Astrocyte of the hippocampus (primary cell): ENCODE measurements at places on chromosomes 5 and 9.

DNA sequence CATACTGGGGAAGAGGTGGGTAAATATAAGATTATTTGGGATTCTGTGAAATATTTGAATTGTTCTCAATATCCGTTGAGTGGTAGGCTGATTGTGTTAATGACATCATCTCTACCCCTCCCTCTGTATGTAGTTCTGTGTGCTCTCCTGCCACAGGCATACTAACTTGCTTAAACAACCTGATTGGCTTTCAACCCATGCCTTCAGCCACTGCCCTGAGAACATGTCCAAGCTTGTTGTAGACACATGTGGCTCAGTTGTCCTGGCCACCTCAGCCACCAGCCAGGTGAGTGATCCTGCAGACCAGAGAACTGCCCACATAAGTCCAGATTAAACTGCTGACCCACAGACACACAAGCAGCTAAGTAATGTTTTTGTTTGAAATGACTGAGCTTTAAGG, 31.1 kb downstream of the ANKS6 start:
- DNase-seq: no peak

DNA sequence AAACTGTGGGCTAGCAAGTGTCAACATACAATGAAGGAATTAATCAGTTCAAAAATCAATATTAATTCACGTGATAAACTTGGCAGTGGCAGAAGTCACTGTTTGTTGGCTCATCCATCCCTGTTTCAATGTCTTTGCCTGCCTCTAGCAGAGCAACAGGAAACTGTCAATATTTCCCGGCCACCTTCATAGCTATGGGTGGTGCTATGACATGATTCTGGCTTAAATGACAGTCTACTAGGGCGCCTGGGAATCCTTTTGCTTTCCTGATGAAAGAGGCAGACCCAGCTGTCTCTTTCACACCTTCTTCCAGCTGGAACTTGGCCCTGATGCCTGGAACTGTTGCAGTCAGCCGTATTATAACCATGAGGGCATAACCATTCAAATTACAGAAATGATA, 72.1 kb upstream of the DNAH5 start:
- no peak for DNase-seq

- DNase-seq: no peak
These were observed 325.2 kb downstream of the TLR4 start for GRCh38 chr9:118029425-118029824.

DNA sequence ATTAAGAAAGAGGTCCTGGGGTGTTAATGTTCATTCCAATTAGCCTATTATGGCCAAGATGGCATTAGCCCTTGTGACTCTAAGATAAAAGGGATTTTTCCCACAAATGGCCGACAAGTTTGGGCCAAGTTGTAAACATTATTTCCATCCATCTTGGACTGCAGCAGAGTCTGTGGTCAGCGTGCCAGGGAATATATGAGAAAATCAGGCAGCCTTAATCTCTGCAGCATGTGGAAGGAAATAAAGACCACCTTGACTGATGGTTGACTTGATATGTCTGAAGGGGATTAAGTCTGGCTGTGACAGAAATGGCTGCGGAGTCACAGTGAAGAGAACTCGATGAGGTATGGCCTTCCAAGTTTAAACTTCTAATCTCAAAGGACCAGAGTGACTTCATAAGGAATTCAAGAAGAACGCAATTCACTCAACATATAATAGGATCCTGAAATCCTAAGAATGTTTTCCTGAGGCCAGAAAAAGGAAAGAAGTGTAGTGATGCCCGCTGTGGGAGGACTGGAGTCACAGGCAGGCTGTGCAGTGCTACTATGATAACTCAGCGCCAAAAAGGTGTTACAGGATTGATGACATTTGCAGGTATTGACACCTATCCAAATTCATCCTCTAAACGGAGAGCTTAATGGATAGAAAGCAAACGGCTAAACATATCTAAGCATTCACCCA, 287.1 kb downstream of the SEC61B start:
- no peak for DNase-seq

- no peak for DNase-seq
These were observed 18.7 kb downstream of the ADAMTS13 start for GRCh38 chr9:133440874-133441273.

DNA sequence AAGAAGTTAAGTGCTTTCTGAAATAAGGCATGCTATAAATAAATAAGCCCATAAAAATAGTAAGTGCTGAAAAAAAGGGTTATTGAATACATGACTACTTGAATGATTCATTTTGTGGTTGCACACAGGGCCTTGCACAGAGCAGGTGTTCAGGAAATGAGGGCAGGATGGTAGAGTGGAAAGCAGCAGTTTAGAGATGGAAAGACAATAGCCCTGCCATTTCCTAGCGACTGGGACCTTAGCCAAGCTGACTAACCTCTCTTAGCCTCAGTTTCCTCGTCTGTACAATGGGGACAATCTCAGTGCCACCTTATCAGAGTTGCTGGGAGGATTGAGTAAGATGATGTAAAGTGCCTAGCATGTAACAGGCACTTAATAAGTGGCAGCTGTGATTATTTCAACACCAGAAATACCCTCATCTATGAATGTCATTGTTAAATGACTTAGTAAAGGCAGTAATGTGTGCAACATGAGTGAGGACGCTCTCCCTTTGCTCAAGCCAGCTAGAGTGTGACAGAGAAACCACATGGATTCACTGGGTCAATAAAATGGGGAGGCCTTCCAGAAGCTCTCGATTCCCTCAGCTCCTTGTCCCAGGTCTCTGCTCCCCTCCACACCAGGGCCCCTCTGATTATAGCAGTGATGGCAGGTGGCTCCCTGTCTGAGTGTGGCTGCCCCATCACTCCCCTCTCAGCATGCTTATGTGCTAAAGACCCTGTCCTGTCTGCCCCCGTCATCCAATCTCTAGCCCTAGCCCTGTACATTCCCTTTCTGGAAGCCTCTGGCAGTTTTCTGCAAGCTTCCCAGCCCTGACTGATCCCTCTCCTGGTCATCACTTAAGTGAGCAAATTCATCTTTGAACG, 16.0 kb upstream of the PHF19 start:
- no peak for DNase-seq

GRCh38 chr5:181184845-181185216, 20.2 kb downstream of the TRIM7 start:
- no peak for DNase-seq

DNA sequence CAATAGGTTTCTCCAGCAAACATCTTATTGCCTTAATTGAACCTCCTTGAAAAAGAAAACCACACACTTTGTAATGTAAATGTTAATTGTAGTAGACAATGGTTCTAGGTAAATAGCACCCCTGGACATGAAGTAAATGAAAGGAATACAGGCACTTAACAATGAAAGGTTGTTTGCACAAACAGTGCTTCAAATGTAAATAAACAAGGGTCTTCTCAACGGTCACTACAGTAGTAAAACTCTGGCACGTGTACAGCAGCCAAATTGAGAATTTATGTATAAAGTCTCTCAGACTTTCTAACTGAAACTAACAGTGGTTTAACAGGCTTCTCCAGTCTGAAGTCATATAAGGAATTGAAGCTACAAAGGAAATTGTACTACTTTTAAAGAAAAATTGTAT, 218.3 kb downstream of the MEF2C start:
- peak; percentile 49 for DNase-seq

- no peak for DNase-seq
These were observed 40.1 kb upstream of the TIFAB start for GRCh38 chr5:135492319-135492626.

- peak; percentile 53 for DNase-seq
These were observed 1.7 kb downstream of the CAMSAP1 start for GRCh38 chr9:135905380-135906258.

DNA sequence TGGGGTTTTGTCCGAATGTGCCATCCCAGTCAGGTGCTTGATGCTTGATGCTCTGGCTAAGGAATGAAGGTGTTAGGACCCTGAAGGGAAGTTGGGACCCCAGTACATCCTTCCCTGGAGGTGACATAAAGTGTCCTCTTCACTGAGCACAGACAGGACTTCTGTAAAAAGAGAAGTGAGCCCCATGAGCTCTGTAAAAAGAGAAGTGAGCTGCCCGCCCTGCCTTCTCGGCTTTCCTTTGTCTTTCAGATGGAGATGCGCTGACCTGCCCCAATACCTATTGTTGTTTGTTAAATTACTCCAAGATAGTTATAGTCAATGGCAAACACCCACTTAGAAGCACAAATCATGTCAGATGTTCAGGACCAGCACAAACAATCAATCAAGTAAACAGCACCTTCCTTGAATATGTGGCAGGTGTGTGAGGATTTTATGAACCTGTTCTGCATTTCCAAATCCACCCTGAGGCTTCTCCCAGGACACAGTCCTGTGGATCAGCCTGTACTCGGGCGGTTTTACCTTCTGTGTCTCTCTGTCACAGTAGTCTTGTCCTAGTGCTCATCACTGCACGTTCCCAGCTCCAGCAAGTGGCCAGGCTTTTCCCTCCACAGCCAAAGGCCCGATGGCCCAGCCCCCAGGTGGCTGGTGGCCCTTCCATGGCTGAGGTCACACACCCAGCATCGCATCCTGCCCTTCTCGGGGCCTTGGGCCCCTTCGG, 191.4 kb downstream of the MTRR start:
- DNase-seq: no peak

DNA sequence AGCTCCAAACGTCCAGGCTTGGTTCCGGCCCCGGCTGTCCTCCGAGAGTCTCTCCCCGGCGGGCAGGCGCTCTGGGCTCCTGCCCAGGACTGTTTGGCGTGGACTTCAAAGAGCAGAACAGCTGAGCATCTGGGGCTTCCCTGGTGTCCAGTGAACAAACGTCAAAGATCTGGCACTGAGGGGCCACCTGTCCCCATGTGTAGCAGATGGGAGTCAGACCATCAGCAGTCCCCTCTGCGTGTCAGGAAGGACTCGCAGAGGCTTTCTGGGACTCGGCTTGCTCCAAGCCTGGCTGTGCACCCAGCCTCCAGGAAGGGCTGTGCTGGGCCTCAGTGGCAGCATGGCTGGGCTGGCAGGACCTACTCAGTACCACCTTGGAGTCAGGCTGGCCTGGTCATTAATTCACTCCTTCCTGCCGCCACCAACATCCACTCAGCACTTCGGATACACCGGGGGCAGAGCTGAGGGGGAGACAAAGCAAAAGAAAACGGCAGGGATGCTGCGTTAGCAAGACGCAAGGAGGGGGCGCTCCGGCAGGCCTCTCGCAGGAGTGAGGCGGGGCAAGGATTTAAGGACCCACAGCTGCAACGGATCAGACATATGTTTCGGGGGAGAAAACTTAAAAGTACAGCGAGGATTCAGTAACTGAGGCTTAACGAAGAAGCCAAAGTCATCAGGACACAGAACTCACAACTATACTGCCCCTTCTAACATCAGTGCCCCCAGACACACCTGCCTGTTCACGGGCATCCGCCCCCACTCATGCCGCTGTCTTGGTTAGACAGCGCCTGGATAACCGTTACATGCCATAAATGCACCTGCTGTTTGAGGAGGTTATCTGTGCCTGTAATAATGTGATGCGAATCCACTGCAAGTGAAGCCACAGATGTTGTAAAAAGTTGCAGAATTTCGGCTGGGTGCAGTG, 164.5 kb upstream of the PHYKPL start:
- no peak for DNase-seq

DNA sequence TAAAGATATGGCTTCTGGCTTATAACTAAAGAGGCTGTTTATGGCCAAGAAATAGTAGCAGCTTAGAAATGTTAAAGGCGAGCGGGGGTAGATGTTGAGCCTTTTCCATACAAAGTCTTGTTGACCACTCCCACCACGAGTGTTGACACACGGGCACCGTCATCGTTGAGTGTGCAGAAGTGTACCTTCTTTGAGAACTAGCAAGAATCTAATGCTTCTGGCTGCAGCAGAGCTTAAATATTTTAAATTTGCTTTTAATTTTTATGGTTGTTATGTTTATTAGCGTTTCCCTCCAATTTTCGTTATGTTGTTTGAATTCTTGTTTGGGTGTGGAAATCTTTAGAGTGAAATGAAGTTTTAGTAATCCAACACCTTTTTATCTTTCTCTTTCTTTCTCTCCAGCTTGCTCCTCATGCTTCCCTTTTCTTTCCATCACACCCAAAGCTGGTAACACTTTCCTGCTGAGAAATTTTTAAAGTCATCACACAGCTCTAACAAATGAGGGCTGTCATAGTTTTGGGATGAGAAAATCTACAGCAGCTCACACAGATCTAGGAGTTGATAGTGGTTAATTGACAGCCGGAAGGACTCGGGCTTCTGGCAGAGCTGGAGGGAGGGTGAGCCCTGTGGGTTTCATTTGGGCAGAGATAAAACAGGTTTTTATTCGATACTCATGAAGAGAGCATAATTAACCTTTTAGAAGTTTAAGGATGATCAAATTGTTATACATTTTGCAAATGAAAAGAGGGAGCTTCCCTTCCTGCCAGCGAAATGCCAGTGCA, 120.1 kb upstream of the ZNF608 start:
- DNase-seq: peak; percentile 63

- DNase-seq: no peak
These were observed 25.8 kb upstream of the KIF12 start for GRCh38 chr9:114124666-114125475.

DNA sequence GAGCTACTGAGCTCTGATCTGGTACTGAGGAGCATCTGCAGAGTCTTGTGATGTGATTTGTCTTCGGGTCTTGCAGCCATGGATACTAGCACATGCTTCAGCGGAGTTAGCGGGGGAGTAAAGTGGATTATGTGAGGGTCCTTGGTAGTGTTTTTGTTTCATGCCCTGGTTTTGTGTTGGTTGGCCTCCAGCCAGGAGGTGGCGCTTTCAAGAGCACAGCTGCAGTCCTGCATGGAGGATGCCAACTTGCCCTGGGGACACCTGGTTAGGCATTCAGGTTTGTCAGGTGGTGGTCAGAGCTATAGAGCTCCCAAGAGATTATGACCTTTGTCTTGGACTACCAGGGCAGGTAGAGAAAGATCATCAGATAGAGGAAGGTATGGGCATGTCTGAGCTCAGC, 185.8 kb upstream of the CDH6 start:
- DNase-seq: no peak

DNA sequence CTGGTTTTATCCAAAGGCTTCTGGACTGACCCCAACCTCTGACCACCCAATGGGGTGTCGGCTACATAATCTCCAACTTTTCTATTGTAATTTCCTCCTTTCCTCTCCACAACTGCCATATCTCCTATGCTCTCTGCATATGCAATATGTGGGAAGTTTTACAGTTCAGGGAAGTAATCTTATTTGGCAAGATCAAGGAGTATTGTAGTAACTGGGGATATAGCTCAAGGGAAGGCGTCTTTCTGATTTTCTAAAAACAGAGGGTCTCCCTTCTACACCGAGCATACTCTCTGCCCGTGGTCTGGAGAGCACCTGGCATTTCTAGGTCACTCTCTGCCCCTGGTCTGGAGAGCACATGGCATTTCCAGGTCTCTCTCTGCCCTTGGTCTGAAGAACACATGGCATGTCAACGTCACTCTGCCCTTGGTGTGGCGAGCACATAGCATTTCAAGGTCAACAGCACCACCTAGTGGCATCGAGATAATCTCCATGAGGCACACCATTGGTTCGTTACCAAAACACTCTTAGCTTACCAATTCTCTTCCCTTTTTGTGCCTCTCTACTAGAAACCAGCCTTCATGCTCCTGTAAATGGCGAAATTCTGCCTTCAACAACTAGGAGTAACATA, 616.4 kb upstream of the NUDT12 start:
- peak; percentile 45 for DNase-seq
